ENCODE measurements at places on chromosomes 6 and 20.

GRCh38 chr6:21138336-21139069 lies 455.0 kb upstream of the SOX4 start:
- DNase-seq: no peak

- DNase-seq: no peak
Measured at GRCh38 chr20:19780261-19780660, 22.2 kb downstream of the RIN2 start.

GRCh38 chr20:4183361-4183760 lies 168.0 kb upstream of the RNF24 start:
- no peak for DNase-seq

GRCh38 chr6:84515067-84515466 lies 249.3 kb downstream of the TBX18 start:
- no peak for DNase-seq

DNA sequence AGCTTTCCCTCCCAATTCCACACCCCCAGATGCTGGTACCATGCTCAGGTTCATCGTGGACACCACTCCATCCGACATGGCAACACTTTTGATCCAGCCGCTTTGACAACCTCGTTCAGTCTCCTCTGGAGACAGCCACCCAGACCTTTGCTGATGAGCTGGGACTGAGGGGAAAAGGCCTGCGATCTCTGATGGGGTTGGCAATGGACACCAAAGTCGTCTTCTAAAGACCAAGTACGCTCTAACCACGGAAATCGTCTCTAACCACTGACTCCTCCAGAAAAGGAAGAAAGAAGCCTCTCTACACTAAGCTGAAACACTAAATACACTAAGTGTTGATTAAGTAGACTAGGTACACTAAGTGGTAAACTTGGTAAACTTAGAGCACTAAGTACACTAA lies 26.1 kb upstream of the HLA-E start:
- DNase-seq: no peak

- DNase-seq: no peak
Measured at GRCh38 chr20:20797521-20798310, 85.3 kb upstream of the RALGAPA2 start.

GRCh38 chr6:1363298-1363697 lies 26.1 kb upstream of the FOXF2 start:
- no peak for DNase-seq

DNA sequence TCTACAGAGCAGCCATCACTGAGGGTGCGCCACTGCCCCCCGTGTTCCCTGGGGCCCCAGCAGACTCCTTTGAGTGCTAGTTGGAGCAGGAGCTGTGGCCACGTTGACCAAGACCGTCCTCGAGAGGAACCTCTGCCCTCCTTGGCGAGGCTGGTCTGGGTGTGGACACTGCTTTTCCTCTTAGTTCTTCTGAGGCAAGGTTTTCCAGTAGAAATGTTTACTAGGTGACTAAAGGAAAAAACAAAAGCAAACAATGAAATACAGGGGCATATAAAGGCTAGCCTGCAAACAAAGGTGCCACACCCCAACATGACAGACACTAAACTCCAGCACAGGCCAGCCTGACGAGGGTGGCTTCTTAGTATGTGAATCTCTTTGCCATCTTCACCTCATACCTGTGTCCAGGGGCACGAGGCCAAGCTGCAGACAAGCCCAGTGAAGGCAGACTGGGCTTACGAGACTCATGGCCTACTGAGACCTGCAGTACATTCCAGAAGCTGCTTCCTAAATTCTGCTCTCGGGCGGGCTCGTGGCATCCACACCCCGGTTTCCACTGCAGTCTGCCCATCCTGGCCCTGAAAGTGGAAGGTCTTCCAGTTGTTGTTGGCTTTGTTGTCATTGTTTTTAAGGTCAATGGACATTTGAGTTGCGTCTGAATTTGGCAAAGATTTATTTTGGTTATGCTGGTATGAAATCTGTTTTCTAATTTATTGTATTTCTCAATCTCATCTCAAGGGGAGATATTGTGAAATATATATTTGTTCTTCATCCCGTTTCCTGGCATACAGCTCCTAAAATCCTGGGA lies 39.2 kb downstream of the FAM50B start:
- no peak for DNase-seq

DNA sequence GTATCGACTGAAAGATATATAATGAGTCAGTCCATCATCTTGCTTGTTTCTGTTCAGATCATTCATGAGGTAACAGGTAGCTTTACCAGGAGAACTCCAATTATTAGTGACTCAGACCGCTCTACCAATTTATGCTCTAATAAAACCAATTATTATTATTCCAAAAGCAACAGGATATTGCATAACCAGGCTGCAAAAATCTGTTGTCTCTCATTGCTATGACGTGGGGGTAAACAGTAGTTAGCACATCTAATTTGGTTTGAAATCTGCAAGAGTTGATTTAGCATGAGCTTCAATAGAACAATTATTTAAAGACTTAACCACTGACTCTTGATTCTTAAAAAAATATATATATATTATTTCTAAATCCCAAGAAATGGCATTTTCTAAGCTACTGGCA lies 90.9 kb upstream of the MAP7 start:
- DNase-seq: no peak

- no peak for DNase-seq
Measured at GRCh38 chr6:136920216-136920615, 1.9 kb upstream of the SLC35D3 start.

- DNase-seq: no peak
Measured at GRCh38 chr20:50625986-50626677, 65.2 kb downstream of the RIPOR3 start.

- DNase-seq: no peak
Measured at GRCh38 chr20:52751571-52751970, 220.6 kb upstream of the TSHZ2 start.

- DNase-seq: no peak
Measured at GRCh38 chr6:48213076-48213788, 102.2 kb upstream of the PTCHD4 start.

DNA sequence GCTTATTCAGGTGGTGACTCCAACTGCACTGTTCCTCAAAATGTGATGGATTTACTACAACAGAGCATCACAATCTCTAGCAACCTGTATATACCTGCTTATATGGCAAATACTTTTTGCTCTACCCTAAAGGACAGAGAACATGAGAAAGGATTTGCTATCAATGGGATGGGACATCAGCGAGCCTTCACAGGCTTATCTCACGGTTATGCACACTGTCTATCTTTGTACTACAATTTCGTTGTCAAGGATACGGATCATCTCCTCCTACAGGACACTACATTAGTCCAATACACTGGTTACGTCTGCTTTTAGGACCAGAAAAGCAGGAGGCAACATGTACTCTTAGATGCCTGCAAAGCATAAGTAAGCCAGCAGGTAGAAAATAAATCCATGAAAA lies 34.2 kb downstream of the STX7 start:
- no peak for DNase-seq

GRCh38 chr20:19850198-19850533 lies 92.1 kb downstream of the RIN2 start:
- no peak for DNase-seq

DNA sequence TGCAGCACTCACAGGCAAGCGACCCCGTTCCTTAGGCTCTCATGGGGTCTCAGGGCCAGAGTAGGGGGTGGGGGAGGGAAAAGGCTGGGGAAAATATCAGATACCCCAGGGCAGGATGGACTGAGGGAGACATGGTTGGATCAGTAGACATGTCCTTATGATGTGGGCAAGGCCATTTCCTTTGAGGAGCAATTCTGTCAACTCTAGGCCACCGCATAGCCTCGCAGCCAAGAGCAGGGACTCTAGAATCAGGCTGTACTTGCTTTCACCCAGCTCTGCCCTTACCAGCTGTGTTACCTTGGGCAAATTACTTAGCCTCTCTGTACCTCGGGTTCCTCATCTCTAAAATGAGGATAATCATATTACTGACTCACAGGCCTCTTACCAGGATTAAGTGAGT lies 2.2 kb upstream of the MAPK13 start:
- no peak for DNase-seq

DNA sequence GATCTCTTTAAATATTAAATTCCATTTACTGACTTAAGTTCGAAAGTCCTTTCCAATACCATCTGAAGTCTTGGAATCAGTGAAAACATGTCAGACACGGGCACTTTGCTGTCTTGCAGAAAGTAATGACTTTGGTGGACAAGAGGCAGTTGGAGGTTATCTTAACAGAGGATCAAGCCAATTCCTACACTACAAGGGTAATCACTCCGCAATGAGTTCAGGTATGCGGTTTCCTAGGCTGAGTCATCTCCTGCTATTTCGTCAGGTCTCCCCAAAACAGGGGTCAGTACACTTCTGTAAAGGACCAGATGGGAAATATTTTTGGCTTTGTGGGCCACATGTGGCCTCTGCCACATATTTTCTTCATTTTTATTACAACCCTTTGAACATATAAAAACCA lies 656.6 kb downstream of the KIF16B start:
- no peak for DNase-seq

- no peak for DNase-seq
Measured at GRCh38 chr6:13796781-13797180, 17.6 kb downstream of the MCUR1 start.

- no peak for DNase-seq
Measured at GRCh38 chr6:120711255-120711654, 623.0 kb downstream of the TBC1D32 start.

- DNase-seq: no peak
Measured at GRCh38 chr6:30769853-30770524, 25.6 kb upstream of the IER3 start.

Measured in bone marrow (tissue), 2 donors.